Vagina (tissue), 2 donors: ENCODE measurements at places on chromosomes 12 and 14.

GRCh38 chr14:37285220-37285619 is 87.5 kb downstream of the MIPOL1 start:
- no peak for DNase-seq

DNA sequence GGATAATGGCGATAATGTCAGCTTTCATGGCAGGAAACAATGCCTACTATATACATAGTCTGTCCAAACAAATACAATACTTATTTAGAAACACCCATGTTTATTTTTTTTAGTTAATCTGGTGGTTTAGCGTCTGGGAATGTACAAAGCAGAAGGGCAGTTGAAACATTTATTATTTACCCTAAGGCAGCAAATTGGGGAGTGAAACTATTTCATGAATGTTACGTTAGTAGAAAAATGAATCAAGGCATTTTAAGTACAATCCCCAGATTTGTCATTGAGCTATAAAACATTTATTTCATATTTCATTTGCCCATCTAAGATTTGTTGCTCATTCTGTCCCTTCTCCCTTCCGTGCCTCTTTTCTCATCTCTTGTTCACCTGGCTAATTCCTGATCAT is 87.1 kb upstream of the ATF1 start:
- no peak for DNase-seq

DNA sequence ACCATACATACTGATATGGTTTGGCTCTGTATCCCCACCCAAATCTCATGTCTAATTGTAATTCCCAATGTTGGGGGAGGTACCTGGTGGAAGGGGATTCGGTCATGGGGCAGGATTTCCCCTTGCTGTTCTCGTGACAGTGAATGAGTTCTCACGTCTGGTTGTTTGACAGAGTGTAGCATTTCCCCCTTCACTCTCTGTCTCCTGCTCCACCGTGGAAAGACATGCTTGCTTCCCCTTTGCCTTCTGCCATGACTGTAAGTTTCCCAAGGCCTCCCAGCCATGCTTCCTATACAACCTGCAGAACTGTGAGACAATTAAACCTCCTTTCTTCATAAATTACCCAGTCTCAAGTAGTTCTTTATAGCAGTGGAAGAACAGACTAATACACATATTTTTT is 28.8 kb upstream of the DTX1 start:
- DNase-seq = no peak

GRCh38 chr12:94191811-94192210 is 43.4 kb downstream of the PLXNC1 start:
- no peak for DNase-seq

GRCh38 chr12:15688202-15688736 is 100.9 kb downstream of the EPS8 start:
- DNase-seq = no peak

- no peak for DNase-seq
Measured at GRCh38 chr12:123270214-123271000, 1.2 kb downstream of the CDK2AP1 start.

- DNase-seq = no peak
Measured at GRCh38 chr14:77125281-77125801, 16.2 kb downstream of the ZDHHC22 start.

GRCh38 chr14:72550513-72550912 is 343.4 kb downstream of the DPF3 start:
- no peak for DNase-seq

GRCh38 chr14:23665302-23666016 is 29.3 kb downstream of the DHRS2 start:
- peak; percentile 40 for DNase-seq

- no peak for DNase-seq
Measured at GRCh38 chr14:85793533-85793932, 263.6 kb downstream of the FLRT2 start.

GRCh38 chr14:28142400-28143015 is 624.1 kb upstream of the FOXG1 start:
- DNase-seq = no peak

- no peak for DNase-seq
Measured at GRCh38 chr12:71973687-71974086, 35.0 kb downstream of the TPH2 start.

- no peak for DNase-seq
Measured at GRCh38 chr14:68571928-68572525, 220.8 kb downstream of the ZFP36L1 start.

- no peak for DNase-seq
Measured at GRCh38 chr14:72755766-72756165, 138.1 kb downstream of the DPF3 start.

GRCh38 chr12:22689876-22690275 is 64.9 kb downstream of the ETNK1 start:
- no peak for DNase-seq

- DNase-seq = no peak
Measured at GRCh38 chr12:116141110-116141832, 136.2 kb downstream of the MED13L start.

DNA sequence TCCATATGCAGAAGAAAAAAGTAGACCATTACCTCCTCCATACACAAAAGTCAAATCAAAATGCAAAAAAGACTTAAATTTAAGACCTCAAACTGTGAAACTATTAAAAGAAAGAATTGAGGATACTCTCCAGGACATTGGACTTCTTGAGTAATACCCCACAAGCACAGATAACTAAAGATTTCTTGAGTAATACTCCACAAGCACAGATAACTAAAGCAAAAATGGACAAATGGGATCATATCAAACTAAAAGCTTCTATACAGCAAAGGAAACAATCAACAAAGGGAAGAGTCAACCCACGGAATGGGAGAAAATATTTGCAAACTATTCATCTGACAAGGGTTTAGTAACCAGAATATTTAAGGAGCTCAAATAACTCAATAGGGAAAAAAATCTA is 427.9 kb downstream of the CCDC91 start:
- no peak for DNase-seq

- no peak for DNase-seq
Measured at GRCh38 chr12:124514996-124515932, 52.1 kb downstream of the NCOR2 start.

GRCh38 chr12:1553536-1553935 is 40.8 kb downstream of the FBXL14 start:
- DNase-seq = no peak

DNA sequence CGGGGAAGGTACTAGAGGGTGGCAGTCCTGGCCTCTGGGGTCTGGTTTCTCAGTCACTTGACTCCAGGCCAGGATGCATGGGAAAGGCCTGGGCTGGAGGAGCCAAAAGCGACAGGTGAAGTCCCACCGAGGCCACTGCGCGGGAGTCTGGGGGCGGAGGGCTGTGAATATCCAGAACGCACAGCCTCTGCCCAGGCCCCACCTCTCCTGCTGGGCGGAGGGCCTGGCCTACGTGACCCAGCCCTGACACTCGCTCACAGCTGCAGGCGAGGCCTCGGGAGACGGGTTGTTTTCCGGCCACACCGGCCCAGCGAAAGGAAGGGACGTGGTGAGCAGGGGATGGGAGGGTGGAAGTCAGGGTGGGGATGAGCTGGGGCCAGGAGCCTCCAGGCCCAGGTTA is 91.2 kb downstream of the RFLNA start:
- DNase-seq = no peak

DNA sequence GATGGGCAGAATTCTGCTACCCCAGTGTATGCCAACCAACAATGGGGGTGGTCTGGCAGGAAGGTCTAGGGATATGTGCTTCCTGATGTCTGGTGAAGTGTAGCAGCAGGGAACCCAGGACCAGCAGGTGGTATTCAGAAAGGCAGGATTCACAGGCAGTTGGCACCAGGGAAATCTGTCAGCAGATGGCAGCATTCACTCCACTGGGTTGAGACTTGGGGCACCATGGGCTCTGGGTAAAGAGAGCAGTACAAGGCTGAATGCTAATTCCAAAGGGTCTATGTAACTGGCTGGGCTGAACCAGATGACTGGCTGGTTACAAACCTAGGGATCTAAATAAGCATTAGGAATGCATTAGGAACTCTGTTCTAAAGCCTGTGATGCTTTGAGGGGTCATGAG is 466.9 kb upstream of the STXBP6 start:
- no peak for DNase-seq

DNA sequence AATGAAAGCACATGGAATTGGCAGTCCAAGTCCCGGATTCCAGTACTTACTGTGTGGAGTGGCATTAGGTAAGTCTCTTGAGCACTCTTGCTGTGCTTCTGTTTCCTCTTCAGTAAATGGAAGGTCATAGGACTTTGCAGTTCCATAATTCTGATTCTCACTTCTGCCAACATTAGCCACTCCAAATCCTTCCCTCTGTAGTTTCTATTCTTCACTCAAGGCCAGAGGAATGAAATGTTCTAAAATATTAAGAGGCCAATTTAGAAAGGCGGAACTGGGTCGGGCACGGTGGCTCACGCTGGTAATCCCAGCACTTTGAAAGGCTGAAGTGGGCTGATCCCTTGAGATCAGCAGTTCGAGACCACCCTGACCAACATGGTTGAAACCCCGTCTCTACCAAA is 19.8 kb upstream of the SLC5A8 start:
- DNase-seq = no peak

- no peak for DNase-seq
Measured at GRCh38 chr12:81968421-81968820, 209.3 kb upstream of the PPFIA2 start.

DNA sequence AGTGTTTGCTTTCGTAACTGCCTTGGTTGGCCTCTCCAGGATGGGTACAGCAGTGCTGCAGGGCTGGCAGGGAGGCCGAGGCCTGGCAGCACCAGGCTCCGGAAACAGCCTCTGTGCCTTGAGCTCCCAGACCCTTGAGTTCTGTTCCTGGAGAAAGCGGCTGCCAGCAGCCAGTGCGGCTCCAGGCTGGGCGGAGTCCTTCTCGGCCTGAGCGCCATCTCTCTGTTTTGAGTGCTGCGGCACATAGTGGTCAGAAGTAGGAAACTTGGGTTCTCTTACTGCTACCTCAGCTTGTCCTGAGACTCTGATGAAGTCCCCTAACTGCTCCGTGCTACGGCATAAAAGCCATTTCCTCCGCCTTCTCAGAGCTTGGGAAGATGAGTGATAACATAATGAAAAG is 65.9 kb downstream of the KCNA1 start:
- no peak for DNase-seq

- DNase-seq = no peak
Measured at GRCh38 chr12:14710632-14711320, 14.4 kb upstream of the GUCY2C start.

GRCh38 chr12:3081091-3081490 is 3.9 kb downstream of the TSPAN9 start:
- DNase-seq = no peak

DNA sequence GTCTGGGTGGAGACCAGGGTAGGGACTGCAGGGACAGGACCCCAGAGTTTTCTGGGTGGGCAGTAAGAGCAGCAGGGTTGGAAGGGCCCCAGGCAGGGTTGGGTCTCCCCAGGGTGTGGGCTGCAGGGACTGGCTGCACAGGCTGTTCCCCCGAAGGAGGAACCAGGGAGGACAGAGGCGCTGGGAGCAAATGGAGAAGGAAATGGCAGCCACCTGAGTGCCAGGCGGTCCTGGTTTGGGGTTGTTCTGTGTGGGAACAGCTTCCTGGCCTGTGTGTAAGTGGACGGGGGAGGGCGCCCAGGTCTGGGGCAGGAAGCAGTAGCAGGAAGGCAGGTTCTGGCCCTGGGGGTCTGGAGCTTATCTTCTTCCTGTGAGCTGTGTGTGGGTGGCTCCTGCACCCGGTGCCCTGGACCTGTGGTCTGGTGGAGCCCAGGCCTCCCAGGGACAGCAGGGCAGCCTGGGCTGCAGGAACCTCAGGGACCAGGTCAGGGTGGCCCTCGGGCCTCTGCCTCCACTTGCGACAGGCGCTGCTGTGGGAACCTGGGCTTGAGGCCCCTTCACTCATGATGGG is 372.8 kb downstream of the TMEM121 start:
- no peak for DNase-seq

- DNase-seq = peak; percentile 96
Measured at GRCh38 chr12:57521525-57522010, 1.1 kb upstream of the MBD6 start.

DNA sequence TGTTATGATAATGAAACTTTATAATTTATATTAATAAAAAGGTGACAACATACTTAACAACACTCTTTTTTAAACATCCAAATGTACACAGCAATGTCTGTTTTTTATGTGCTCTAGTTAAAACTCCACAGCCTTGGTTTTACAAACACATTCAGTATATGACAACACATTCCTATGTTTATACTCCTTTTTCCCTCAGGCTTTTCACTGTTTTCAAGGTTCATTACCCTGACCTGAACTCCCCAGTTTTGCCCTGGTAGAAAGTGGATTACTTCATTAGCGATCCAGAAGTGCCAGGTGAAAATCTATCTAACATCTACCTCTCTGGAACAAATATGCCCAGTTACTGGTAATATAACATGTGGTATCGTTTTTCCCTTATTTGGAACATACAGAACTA is 340.2 kb upstream of the DDHD1 start:
- DNase-seq = no peak

DNA sequence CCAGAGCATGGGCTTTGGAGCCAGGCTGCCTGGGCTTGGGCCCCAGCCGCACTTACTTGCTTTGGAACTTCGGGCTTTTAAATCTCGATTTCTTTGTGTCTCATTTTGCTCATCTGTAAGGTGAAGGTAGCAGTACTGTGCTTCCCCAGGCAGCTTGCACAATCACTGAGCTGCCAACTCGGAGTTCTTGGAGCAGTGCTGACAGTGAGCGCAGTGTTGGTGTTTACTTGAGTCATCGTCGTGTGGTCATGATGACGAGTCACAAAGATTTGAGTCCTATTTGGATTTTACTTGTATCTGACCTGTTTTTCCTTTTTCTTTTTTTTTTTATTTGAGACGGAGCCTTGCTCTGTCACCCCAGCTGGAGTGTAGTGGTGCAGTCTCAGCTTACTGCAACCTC is 31.3 kb upstream of the ATF1 start:
- DNase-seq = no peak

DNA sequence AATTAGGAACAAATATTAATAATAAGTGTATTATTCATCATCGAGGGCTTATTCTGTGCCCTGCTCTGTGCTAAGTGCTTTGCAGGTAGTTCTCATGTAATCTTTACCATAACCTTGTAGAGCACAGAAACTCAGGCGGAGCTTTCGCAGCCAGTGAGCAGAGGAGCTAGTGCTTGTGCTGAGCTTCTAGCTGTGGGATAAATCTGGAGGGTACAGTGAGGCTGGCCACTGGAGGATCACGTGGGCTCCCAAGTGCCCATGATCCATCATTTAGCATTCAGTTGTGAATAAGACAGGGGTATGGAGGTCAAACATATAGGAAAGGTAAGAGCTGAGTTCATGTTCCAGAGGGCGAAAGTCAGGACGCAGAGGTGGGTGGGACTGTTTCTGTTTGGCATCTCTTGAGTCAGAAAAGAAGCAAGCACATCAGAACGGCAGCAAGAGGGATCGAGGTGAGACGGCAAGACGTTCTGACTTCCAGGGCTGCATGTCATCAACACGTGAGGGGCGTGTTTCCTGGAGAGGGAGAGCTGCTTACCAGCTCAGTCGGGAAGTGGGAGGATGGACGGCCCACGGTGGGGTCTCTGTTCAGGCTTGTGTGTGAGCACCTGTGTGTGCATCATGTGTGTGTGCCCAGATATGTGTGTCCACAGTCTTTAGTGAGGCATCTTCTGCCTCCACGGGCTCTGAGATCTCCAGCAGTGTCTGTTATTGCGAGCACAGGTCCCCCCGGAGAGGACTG is 16.8 kb upstream of the KRT80 start:
- DNase-seq = no peak

GRCh38 chr12:116319898-116320621 is 42.6 kb upstream of the MED13L start:
- peak; percentile 93 for DNase-seq
